Stimulated activated CD4-positive, alpha-beta T cell treated with anti-CD3 and anti-CD28 coated beads, Interleukin-4, amount 100 ng/mL, for 1 hour (primary cell): ENCODE measurements at places on chromosomes 7 and 10.

GRCh38 chr7:22108151-22108845 lies 162.6 kb upstream of the CDCA7L start:
- DNase-seq = no peak

- no peak for DNase-seq
These were observed 479.8 kb upstream of the MKI67 start for GRCh38 chr10:128606055-128606454.

DNA sequence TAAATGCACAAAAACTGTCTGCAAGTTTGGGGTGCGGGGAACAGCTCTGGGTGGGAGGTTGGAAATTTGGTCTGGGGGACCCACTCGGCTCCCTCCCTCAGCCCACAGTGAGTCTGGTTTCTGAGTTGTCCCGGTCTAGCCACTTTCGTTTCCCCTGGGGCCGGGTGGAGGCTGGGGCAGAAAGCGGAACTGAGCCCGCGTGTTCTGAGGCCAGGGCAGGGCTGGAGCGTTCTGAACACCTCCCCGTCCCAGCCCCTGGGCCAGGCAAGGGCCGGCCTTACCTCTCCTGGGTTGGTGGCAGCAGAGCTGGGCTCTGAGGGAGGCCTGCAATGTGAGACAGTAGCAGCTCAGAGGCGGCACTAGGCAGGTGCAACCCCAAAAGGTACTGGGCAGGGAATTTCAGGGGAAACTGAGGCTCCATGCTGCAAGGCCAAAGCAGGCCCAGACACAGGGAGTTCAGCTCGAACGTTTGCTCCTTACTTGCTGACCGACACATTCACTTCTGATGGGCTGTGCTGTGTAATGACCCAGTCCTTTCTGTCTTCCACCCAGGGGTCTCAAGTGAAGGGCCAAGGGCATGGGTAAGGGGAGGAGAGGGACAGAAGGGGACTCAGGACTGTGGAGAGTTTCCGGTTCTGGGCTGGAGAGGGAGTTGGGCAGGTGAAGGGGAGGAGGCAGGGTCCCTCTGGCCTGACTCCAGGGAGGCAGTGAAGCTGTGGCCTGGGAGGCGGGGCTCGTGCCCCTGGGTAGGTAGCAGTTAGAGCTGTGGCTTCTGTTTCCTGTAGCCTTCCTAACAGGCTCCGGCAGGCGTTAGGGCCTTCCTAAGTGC lies 3.0 kb downstream of the IRF5 start:
- no peak for DNase-seq

DNA sequence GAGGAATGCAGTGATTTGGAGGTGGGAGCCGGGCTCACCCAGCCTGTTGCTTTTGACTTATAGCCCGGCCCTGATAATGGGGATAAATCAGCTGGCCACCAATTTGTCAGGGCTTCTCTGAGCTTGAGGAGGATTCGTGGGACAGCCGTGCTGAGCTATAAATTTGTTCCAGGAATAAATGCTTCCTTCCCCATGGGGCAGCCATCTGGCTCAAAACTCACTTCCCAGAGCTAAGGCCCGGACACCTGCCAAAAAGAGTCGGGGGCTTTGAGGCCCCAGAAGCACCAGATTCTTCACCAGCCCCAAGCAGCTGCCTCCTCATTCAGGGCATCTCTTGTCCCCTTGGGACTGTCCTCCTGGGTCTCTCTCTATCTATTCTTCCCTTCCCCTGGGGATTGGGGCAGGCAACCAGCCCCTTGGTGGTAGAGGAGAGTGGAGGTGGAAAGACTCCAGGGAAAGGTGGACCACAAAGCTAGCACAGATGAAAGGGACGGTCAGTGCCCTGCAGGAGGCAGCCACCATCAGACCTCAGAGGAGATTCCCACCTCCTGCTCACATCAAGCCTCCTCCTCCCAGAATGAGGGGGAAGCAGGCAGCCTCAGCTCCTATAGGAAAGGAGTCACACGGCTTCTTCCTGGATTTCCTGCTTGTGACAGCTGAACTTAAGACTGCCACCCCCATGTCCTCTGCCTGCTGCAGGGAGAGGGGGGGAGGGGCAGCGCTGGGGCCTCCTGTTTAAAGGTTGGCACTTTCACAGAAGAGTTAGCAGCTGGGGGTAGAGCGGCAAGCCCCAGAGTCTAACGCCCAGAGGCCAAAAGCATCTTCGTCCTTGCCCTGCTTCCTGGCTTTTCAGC lies 44.2 kb upstream of the LRRC4 start:
- DNase-seq = no peak

- no peak for DNase-seq
These were observed 118.6 kb upstream of the PRSS58 start for GRCh38 chr7:142376356-142376997.

DNA sequence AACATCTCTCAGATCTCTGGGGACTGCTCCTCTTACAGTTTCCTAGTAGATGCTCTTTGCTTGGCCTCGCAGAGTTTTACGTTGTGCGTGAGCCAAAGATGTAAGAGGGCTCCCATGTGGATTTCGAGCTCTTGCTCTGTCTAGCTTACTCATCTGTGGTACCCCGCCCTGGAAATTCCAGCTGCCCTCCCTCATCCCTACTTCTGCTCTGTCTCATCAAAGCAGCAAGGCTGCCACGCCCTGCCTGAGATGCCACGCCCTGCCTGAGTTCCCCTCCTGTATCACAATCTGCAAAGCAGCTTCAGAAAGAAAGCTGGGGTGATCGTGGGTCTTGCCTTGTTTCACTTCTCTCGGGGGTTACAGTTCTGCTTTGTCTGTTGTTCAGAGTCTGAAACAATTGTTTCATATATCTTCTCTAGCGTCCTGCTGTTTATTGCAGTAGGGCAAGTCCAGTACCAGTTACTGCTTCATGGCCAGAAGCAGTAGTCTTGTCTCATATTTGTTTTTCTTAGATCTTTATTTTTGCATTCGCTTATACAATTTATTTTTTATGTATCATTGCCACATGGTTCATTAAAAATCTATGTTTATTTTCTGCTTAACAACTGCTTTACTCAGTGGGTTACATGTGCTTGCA lies 36.1 kb upstream of the CCNY start:
- DNase-seq = no peak

DNA sequence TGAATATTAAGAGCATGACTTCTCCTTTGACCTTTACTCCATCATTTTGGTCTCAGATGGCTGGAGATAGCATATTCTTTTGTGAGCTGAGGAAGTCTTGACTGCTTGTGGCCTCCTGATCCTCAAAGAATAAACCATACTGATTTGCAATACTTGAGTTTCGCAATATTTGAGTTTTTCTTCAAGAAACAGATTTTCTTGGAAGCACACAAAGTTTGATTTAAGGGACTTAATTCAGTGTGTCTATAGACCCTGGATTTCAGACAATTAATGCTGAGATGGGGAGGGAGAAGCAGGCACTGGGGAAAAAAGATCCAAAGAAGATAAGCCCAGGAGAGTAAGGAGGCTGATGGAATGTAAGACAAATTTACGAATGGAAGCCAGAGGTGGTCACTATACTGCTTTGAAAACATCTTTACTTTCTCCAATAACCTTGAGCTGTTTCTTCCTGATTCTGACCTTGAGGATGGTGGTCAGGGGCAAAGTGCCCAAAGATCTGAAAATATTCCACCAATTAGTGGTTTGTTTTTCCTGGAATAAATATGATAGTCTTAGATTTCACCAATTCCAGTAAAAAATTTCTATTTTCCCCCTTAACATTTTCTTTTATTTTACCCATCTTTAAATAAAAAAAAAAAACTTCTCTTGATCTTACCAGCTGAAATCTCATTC lies 7.5 kb downstream of the EPDR1 start:
- DNase-seq = no peak

DNA sequence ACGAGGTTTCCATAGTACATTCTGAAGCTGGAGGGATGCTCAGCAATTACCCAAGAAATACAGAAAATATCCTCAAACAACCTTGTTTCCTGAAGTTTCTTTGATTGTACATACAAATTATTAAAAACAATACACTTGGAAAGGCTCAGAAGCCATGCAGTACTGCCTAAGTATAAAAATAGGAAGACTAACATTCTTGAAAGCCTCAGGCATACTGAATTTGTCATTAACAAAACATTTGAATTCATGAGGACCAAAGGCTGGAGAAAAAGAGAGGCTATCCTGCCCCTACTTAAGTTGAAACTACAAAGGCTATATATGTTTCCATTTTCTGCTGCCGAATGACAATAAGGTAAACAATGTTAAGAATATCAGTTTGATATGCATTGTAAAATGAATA lies 54.3 kb upstream of the SGCE start:
- no peak for DNase-seq

DNA sequence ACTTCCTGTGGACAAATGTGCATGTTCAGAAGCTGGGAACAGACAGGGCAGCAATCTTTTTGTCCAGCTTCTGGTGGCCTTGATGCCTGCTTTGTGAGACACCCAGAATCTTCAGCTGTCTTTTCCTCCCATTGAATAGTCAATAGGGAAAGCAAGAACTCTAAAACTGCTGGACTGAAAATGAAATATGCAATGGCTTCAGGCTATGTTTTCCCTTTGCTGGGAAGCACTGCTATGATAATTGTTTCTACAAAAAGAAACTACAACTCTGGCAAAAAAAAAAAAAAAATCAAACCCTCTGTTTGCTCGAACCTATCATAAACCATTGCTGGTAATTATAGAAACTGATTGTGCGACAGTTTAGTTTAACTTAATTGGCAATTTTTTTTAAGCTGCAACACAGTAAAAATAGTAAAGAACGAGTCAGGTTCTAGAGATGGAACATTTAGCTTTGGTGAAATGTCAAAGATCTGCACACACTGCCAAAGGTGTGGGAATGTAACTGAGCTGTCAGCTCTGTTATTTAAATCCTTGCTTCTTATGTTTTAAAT lies 79.1 kb upstream of the NEUROD6 start:
- no peak for DNase-seq
